Left renal cortex interstitium (tissue), 4 donors: ENCODE measurements at places on chromosomes 13 and 19.

DNA sequence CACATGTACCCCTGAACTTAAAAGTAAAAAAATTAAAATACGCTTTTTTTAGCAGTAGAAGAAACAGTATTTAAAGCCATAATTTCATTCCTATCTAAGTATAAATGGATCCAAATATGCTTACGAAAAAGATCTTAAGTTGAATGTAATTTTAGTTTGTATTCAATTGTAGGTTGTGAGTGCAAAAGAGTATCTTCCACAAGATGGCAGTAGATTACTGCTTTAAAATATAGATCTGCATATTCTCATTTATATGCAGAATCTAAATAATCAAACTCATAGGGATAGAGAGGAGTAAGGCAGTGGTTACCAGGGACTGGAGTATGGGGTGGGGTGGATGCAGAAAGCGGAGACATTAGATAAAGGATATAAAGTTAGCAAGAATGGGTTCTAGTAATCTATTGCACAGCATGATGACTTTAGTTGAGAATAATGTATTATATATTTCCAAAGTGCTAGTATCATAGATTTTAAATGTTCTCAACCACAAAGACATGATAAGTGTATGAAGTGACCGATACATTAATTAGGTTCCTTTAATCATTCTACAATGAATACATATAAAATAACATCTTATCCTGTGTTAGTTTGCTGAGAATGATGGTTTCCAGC lies 14.2 kb downstream of the OR7A17 start:
- no peak for DNase-seq

GRCh38 chr19:48810151-48810550 lies 678 bp downstream of the BCAT2 start:
- no peak for DNase-seq

DNA sequence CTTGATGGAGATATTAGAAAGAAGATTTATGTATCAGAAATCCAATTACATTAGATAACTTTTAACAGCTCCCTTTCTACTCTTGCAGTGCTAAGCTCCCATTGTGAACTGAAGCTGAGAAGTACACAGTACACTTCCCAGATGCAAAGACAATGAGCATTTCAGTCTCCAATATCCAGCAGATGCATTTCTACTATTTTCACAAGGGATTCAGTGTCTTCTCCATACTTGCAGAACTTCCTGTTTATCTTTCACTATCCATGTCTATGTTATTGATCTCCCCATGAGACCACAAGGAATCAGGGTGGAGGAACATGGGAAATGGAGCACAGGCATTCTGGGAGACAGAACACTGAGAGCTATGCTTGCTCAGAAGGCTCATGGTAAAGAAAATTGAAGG lies 207.5 kb downstream of the ENOX1 start:
- DNase-seq: no peak

DNA sequence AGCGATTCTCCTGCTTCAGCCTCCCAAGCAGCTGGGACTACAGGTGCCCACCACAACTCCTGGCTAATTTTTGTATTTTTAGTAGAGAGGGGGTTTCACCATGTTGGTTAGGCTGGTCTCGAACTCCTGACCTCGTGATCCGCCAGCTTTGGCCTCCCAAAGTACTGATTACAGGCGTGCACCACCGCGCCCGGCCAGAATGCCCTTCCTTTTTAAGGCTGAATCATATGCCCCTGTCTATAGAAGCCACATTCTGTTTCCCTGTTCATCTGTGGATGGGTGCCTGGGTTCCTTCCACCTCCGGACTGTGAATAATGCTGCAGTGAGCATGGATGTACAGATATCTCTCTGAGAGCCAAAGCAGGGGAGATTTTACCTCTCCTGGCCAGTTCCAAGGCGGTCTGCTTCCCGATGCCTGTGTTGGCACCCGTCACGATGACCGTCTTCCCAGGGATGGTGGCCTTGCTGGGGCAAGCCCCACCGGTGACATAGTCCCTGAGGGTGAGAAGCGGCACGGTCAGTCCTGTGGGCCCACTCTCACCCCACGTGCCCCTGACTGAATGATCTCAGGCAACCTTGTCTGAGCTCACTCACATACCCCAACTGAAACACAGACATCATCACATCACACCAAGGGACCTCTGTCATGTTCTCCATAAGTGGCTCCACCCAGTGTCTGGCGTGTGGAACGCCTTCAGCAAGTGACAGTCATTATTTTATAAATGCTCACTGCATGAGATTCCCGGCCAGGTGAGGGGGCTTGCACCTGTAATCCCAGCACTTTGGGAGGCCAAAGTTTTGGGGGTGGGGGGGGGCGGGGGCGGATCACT lies 4.0 kb downstream of the RDH13 start:
- DNase-seq: no peak

GRCh38 chr13:26864576-26864975 lies 104.0 kb upstream of the GPR12 start:
- DNase-seq: no peak

- no peak for DNase-seq
These were observed 5.7 kb upstream of the IFNL2 start for GRCh38 chr19:39262496-39262895.

- no peak for DNase-seq
These were observed 1.6 kb downstream of the CILP2 start for GRCh38 chr19:19539698-19540063.

DNA sequence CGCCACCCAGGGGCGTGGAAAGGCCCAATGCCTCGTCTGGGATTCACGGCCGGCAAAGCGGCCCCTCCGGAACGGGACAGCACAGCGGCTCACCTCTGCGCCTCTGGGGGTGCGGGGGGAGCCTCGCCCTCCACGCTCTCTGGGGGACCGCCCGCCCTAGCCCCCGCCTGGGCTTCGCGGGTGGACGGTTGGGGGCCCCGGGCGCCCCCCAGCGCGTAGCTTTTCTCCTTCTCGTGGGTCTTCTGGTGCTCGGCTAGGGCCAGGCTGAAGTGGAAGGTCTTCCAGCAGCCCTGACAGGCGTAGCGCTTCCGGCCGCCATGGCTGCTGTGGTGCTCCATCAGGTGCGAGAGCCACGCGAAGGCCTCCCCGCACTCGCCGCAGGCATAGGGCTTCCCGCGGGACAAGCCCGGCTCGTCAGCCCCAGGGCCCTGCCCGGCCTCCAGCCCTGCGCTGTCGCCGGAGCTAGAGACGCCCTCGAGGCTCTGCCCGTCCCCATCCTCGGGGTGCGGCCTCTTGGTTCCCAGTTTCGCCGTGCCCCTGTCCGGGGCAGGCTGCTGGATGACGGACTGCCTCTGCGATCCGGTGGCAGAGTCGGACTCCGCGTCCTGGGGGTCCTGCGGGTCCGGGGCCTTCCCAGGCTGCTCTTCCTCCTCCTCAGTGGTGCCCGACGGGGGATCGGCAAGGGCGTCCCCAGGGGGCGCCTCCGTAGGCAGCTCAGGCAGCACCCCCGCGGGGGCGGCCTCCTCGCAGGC lies 13.3 kb downstream of the ZSCAN18 start:
- DNase-seq: no peak

DNA sequence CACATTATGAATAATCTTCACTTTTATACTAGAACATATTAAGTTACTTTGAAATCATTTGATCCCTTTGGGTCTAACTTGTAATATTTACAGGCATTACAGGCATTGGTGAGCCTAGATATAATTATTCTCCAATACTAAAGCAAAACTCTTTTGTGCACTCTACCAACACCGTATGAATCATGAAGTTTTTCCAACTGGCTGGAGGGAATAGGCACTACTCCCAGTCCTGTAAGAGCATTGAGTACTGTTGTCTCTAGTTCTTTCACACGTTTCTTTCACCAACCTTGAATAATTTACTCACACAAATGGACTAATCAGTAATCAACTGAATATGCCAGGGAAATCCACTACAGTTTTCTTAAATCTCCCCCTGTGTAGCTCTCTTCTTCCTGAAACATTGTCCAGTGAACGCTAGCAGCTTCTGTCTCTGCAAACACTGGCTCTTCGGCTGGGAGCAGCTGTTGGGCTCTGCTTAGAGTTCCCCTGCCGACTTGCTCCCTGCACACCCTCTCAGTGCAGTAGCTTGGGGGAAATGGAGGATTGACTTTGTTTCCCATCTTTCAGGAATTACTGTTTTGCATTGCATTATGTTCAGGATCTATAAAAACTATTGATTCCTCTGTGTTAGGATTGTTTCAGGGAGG lies 476.7 kb downstream of the RFC3 start:
- no peak for DNase-seq

DNA sequence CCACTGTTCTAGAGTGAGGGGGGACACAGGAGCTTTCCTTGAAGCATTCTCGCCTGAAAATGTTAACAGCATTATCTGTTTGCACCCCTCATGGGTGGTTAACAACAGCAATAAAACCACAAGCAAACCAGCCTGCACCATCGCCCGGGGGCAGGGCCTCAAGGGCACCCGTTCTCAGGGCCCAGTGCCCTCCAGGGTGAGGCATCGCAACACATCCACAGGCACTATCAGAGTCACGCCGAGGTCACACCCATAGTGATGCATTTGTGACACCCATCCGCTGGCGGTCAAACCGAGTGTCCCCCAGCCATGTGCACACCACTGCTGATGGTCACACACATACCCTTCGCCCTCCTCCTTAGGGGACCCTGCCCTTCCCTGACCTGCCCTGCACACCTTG lies 4.6 kb downstream of the FUT5 start:
- no peak for DNase-seq

GRCh38 chr19:7739211-7739755 lies 7.4 kb upstream of the CLEC4G start:
- no peak for DNase-seq

- DNase-seq: no peak
These were observed 25.7 kb upstream of the TPTE2 start for GRCh38 chr13:19586904-19587634.

DNA sequence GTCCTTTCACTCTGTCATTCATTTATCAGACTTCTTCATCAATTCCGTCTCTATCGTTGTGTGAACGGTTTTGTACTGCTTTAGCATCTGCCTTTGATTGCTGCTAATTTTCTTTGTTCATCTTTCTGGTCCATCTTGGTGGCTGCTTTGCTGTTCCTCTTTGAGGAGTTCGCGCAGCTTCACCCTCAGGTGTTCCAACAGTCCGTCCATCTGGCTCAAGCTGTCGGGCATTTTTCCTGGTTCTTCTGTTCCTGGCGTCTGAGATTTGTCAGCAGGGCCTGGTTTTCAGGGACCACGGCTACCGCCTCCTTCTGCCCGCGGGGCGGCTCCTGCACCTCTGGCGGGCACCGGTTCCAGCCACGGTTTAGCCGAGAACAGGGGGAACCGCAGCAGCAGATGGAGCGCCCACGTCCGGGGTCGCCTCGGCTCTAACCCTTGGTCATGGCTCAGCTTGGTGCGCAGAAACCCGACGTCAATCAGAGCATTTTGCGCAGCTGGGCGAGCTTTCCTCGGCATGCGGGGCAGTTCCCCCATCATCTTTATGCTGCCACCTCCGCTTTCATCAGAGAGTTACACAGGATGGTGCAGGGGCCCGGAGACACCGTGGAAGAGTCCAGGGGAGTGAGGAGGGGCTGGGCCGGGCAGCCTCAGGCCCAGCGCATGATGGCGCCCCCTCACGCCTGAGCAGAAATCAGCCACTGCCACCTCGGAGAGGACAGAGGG lies 89.5 kb downstream of the ZNF100 start:
- no peak for DNase-seq

DNA sequence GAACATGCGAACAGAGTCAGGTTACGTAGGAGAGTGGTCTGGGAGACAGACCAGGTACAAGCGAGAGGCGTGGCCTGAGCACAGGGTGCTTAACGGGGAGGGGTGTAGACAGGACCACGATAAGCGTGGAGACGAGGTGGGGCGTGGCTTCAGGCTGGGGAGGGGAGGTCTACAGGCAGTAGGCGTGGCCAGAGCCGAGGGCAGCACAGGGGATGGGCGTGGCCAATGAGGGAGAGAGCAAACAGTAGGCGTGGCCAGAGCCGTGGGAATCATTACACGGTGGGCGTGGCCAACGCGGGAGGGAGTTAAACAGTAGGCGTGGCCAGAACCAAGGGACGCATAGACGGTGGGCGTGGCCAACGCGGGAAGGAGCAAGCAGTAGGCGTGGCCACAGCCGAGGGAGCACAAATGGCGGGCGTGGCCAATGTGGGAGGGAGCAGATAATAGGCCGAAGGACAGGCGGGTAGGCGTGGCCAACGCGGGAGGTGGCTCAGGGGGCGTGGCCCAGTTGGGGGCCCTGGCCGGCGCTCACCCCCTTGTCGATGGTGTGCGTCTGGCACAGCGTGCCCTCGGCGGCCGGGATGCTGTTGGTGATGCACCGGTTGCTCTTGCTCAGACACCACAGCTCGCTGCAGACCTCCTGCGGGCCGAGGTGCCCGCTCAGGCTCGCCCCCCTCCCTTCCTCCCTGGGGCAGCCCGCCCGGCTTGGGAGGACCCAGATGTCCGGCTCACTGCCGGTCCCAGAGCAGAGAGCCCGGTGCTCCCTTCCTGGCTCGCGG lies 15.2 kb upstream of the MYO1F start:
- DNase-seq: peak; percentile 89
